Stimulated activated CD4-positive, alpha-beta T cell treated with anti-CD3 and anti-CD28 coated beads, Interleukin-1b, Interleukin-23, amount 100 ng/mL, for 1 hour (primary cell): ENCODE measurements at places on chromosomes 12 and 14.

GRCh38 chr14:23539248-23540140 lies 12.1 kb downstream of the ZFHX2 start:
- no peak for DNase-seq

DNA sequence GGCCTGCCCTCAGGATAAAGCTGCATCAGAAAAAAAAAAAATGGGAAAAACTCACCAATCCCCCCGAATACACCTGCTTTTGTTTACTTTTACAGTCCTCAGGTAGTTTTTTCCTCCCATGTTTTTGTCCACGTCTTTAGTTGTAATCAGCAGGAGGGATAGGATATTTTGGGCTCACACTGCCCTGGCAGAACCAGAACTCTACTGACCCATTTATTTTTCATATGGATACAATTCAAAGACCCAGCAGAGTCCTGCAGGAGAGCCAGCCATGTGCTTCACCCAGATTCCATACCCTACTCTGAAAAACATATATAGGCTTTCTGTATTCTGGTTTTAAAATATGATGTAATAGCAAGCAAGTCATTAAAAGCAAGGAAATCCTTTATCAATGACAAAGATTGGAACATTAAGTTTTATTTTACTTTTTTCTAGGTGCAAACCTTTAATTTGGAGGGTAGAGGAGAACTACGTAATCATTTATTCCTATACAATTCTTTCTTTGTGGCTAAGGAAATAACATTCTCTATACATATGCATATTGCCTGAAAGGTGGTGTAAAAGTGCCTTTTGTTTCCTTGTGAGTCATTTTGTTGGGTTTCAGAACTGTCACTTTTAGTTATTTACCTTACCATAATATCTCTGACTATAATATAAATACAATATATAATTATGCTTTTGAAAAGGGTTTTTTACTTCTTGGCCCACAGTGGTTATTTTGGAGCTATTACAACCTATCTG lies 19.1 kb downstream of the DACT1 start:
- DNase-seq, result no peak

DNA sequence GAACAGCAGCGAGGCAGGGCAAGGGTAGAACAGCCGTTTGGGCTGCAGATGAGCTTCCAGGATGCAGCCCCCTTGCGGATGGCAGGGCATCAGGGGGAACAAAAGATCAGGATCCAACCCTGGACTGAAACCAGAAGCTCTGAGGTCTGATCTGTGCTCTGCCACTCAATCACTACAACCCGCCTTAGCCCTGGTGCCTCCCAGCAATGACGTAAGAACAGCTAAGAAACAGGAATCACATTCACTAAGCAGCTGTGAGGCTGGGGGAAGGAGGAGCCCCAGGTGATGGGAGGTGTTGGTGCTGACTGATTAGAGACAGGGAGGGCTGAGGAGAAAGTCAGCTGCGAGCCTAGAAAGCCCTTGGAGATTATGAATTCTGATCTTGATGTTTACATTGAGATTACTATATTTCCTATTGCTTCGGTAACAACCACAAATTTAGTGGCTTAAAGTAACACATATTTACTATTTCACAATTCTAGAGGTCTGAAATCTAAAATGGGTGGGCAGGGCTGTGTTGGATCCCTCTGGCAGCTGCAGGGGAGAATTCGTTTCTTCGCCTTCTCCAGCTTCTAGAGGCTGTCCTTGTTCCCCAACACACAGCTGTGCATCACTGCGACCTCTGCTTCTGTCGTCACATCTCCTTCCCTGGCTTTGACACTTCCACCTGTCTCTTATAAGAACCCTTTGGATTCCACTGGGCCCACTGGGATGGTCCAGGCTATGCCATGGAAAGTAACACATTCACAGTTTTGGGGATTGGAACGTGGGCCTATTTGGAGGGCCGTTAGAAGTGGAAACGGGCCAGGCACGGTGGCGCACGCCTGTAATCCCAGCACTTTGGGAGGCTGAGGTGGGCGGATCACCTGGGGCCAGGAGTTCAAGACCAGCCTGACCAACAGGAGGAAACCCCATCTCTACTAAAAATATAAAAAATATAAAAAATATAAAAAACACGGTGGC lies 6.1 kb upstream of the CD9 start:
- no peak for DNase-seq

DNA sequence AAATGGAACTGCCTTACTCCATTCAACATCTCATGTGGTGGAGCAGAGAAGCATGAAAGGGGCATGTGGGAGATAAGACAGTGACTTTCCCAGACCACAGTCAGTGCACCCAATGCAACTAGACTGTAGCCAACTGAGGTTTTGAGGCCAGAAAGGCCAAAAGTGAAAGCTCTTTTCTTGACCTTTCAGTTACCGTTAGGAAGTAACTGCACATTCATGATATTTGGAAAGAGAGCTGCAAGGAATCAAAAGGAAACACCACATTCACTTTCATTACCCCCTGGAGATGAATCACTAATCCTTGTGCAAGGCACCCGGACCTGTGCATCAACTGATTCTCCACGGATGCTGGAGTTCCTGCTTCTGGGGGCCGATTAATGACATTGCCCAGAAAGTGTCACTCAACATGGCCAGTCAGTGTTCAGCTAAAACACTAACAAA lies 72.9 kb upstream of the ELK3 start:
- no peak for DNase-seq

DNA sequence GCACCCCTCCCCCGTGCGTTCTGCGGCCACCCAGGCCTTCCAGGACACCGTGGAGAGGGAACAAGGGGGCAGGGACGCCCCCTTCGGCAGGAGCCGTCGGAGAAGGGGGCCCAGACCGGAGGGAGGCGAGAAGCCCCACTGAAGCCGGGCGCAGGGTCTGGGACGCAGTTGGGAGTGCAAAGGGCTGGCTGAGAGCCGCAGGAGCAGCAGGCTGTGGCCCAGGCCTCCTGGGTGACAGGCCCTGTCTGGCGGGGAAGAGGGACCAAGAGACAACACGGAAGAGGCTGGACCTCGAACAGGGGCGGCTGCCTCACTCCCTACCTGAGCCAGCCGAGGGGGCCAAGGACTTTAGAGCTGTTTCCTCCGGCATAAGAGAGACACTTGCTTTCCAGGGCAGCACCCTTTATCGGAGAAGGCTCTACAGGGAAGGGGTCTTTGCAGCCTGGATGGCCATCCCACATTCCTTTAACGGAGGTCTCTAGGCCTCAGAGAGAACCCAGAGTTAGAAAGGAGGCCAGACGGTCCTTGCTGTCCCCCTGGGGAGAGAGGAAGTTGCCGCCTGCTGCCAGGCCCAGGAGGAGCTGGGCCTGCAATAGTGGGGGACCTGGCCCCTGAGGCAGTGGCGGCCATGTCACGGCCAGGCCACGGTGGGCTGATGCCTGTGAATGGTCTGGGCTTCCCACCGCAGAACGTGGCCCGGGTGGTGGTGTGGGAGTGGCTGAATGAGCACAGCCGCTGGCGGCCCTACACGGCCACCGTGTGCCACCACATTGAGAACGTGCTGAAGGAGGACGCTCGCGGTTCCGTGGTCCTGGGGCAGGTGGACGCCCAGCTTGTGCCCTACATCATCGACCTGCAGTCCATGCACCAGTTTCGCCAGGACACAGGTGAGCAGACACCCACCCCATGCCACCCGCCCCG lies 1.3 kb downstream of the DTX1 start:
- no peak for DNase-seq
